ENCODE measurements at places on chromosomes 2 and 18.

DNA sequence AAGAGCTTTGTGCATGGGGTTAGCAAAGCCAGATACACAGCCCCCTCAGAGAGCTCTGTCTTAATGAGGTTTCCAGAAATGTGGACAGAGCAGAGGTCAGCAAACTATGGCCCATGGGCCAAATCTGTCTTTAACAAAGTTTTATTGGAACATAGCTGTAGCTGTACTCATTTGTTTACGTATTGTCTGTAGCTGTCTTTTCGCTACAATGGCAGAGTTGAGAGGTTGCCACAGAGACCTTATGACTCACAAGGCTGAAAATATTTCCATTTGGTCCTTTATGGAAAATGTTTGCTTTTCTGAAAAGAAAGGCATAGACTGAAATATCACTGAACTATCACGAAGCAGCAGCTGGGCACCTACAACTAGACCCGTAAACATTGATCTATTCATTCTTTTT, 841.8 kb downstream of the SLC4A3 start:
- DNase-seq = no peak

- no peak for DNase-seq
Observed at GRCh38 chr2:206979922-206980321, 40.6 kb downstream of the CPO start.

DNA sequence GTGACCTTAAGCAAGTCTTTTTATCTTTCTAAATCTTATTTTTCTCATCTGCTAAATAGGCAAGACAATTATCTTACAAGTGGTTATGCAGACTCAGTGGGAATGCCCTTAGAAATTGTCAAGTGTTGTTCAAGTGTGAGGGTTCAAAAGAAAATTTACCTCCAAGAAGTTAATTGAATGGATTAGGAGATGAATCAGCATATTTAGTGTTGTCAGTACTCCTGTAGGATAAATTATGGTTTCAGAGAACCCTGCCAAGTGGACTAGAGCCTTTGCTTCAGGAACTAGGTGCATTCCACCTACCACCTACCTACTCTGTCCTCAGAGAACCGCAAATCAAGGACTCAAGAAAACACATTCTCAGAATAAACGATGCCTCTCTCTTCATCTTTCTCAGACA, 69.8 kb upstream of the KCTD1 start:
- DNase-seq = no peak

GRCh38 chr2:178523596-178524134, 43.4 kb downstream of the PLEKHA3 start:
- no peak for DNase-seq

GRCh38 chr2:74862020-74862964, 28.4 kb downstream of the HK2 start:
- DNase-seq = no peak

DNA sequence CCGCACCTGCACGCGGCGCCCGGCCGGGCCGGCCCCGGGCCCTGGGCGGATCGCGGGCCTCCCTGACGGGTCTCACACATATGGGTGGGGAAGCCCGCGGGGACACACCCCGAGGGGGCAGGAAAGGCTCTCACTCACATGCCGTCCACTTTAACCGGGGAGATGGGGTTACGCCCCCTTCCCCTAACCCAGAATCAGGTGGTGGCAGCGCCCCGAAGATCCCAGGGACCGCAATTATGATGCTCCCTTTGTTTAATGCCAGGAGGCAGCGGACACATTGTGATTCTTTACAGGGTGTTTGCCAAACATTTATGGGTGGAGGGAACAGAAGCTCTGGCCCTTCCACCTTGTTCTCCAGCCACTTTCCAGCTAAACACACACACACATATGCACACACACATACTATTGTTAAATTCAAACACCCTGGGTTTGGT, 424 bp upstream of the ANKRD44 start:
- DNase-seq = no peak

GRCh38 chr2:169828141-169828811, 1.0 kb downstream of the UBR3 start:
- peak; percentile 47 for DNase-seq

DNA sequence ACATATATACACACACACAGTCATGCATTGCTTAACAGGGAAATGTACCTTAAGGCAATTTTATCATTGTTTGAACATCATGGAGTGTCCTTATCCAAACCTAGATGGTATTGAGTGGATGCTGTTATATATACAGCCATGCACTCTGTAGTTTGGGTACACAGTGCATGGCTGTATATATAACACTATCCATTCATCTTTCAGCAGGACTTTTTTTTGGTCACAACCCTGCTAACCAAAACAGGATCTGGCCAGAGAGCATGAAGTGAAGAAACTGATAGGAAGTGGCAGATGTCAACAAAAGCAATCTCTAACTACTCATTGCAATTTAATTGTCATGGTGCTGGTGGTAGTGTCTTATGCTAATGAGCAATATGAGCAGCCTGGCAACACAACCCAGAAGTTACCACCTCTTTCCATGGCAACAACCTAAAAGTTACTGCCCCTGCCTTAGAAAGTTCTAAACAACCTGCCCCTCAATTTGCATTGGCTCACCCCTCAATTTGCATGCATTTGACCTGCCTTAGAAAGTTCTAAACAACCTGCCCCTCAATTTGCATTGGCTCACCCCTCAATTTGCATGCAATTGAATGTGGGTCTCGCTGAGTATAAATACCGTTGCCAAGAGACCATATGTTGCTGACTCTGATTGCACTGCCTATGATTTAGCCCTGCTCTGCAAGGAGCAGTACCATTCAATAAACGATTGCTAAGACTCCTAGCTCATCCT, 434.9 kb downstream of the DSEL start:
- DNase-seq = no peak

DNA sequence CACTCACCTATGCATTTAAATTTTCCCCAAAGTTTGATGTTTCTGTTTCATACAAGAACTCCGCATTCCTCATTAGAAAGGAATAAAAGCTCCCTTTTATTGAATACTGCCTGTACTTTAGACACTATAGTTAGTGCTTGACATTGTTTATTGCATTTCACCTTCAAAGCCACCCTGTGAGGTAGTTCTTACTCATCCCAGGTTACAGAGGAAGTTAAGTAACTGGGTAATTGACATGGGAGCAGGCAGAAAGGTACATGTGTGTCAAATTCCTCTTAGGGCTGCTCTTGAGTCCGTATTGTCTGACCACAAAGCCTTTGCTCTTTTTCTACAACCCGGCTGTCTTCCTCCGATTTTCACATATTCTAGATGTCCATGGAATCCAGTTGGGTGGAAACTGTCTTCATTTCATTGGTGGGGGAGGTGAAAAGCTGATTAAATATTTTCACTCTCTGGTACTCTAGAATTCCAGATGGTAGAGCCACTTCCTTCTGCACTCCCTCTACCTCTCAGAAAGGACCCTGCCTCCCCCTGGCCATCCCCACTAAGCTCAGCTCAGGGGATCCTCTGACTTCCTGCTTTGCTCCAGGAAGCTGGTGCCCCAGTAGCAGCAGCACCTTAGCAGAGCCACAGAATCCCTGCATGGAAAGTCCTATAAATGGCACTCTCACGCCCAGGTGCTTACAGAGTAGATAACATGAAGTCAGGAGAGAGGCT, 319.2 kb downstream of the LRATD1 start:
- DNase-seq = no peak

GRCh38 chr2:191950132-191950874, 103.4 kb upstream of the CAVIN2 start:
- peak; percentile 55 for DNase-seq

- DNase-seq = no peak
Observed at GRCh38 chr18:78564030-78564429, 415.6 kb upstream of the SALL3 start.

DNA sequence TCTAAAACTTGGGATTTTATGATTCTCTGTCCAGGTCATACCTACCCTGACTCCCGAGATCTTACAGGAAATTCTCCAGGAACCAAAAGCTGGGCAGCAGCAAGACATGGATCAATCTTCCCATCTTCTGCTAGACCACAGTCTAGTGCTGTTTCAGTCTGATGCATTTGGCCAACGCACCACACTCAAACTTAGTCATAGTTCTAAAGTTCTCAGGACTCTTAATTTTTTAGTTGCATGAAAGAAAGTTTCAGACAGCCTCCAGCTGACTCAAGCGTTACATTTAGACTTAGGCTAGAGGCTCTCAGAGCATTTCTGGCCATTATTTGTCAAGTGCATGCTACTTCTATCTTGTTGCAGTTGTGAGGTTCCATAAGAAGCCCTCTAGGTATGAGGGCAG, 230.1 kb upstream of the CCDC150 start:
- DNase-seq = no peak

DNA sequence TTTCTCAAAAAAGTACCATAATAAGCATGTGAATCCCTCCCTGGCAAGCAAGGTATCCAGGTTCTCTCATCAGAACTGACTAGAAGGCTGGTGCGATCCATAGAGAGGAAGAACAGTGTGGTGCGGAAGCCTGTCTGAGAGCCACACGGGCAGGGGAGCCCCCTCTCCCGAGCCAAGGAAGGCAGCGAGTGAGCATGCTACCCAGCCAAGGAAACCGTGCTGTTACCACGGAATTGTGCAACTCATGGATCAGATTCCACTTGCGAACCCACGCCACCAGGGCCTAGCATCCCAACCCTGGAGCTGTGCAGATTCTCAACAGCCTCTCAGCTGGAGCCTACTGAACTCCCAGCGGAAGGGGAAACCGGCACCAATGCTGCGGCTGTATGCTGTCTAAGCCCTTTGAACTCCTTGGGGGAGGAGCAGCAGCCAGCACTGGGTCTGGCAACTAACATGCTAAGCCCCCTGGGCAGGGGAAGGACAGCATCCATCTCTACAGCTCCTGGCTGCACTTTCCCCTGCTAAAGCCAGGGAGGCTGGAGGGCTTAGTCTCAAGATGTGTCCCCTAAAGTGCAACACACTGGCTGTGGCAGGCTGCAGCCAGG, 823.1 kb downstream of the EPHA4 start:
- no peak for DNase-seq

DNA sequence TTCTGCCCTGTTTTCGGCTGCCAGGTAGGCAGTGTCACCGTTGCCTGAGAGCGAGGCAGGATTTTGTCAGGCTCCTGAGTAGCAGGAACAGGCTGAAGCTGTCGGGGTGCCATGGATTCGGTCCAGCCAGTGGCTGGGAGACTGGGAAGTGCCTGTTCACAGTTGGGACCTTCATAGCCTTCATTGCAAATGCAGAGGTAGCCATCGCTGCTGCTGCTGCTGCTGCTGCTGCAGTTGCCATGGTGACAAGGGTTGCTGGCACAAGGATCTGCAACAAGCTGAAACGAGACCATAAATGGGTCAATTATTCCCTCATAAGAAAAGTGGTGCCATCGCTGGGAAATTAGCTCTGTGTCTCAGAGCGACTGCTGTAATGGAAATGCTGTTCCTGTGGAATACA, 122.7 kb downstream of the DNER start:
- no peak for DNase-seq

GRCh38 chr2:84881581-84882413, 913 bp upstream of the TRABD2A start:
- DNase-seq = peak; percentile 88

GRCh38 chr2:28403370-28403956, 10.8 kb downstream of the FOSL2 start:
- DNase-seq = peak; percentile 2

DNA sequence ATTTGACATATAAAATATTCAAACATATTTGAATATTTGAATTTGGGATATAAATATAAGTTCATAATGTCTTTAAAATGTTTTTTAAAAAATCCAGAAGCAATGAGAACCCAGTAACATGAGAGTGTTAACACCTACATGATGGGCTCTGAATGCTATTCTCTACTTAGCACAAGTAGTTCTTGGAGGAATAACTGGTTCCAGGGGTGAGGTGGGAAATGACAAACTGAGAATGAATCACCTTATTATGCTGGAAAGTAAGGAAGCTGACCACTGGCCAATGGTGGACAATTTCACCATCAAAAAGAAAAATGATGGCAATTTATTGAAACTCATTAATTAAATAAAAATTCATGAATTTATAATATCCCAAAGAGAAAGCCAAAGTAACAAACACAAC, 79.6 kb upstream of the NABP1 start:
- no peak for DNase-seq

GRCh38 chr2:207467716-207468347, 61.9 kb upstream of the CREB1 start:
- no peak for DNase-seq

GRCh38 chr2:98534761-98535160, 73.6 kb downstream of the COA5 start:
- DNase-seq = no peak

- DNase-seq = no peak
Observed at GRCh38 chr2:178068823-178069454, 3.6 kb downstream of the PDE11A start.

GRCh38 chr18:59725142-59725541, 27.9 kb upstream of the CCBE1 start:
- DNase-seq = no peak

DNA sequence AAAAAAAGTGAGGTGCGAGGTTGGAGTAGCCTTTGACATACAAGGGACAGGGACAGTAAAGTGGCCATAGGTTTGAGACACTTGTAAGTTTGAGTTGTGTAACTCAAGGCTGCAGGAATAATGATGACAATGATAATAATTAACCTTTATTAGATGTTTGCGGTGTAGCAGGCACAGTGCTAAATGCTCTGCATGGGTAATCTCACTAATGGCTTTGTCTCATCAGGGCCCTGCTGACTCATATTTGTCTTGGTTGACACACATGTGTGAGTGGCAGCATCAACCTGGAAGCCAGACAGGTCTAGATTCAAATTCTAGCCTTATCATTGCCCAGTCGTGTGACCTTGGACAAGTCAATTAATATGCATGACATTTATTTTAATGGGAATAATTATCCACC, 126.2 kb downstream of the FSHR start:
- no peak for DNase-seq

GRCh38 chr2:236613612-236614011, 44.0 kb downstream of the ACKR3 start:
- DNase-seq = no peak

DNA sequence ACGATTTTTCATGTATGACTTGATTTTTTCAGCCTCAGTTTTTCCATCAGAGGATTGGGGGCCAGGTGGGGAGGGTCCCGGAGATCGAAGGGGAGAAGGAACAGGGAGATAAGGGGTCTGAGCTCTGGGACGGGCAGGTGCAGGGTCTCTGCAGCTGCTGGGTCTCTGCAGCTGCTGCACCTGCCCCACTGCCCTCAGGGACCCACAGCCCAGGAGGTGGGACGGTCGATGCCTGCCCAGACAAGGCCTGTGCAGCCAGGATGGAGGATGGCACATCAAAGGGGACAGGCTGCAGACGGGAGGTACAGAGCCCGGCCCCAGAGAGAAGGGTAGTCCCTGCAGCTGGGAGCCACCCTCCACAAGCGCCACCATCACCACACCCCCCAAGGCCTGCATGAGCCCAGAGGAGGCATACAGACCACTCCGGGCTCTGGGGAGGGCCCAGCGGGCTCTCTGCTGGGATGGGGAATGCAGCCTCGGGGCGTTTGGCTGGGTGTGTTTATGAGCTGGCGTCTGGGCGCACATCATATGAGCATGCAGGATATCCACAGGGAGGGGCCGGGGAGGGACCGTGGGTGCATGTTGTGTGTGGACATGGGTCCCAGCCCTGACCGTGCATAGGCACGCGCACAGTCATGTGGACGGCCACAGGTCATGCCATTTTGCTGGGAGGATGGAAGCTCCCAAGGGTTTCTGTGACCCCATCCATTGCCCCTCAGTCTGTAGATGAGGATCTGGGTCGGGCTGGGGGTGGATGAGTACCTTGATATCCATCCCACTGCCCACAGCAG, 34.9 kb upstream of the GPC1 start:
- no peak for DNase-seq

GRCh38 chr2:44719562-44719961, 221.9 kb upstream of the SIX3 start:
- no peak for DNase-seq
